ENCODE measurements at places on chromosomes 13 and 19. TPM values are rescaled to one million over a fixed set of nuclear protein-coding genes. Genes with fewer than 3 reads are reported as not detected.

- peaks cover 60% of the 10 kb centered on the region for H3K36me3 ChIP-seq
- no peak overlapping the region for H3K27ac ChIP-seq
- H3K4me1 ChIP-seq, result no peaks in the 10 kb centered on the region
These were observed 14.1 kb upstream of the ZFP14 start for GRCh38 chr19:36392916-36393673.

GRCh38 chr13:40518481-40518882, 148.0 kb downstream of the FOXO1 start:
- H3K27me3 ChIP-seq, result no peaks in the 10 kb centered on the region
- DNase-seq, result no peak
- H3K4me1 ChIP-seq, result peaks cover 5% of the 10 kb centered on the region
- H3K27ac ChIP-seq, result no peak overlapping the region

- H3K27me3 ChIP-seq, result peaks cover 14% of the 10 kb centered on the region
- no peak overlapping the region for H3K4me3 ChIP-seq
- no peak for DNase-seq
- no peak overlapping the region for H3K27ac ChIP-seq
- H3K4me1 ChIP-seq, result no peaks in the 10 kb centered on the region
These were observed 547.0 kb upstream of the GPC6 start for GRCh38 chr13:92679602-92680001.

GRCh38 chr19:1041835-1042685, 2.2 kb downstream of the ABCA7 start:
- peaks cover 9% of the 10 kb centered on the region for H3K36me3 ChIP-seq
- H3K4me3 ChIP-seq, result no peak overlapping the region
- peaks cover 42% of the 10 kb centered on the region for H3K4me1 ChIP-seq
- DNase-seq, result no peak

DNA sequence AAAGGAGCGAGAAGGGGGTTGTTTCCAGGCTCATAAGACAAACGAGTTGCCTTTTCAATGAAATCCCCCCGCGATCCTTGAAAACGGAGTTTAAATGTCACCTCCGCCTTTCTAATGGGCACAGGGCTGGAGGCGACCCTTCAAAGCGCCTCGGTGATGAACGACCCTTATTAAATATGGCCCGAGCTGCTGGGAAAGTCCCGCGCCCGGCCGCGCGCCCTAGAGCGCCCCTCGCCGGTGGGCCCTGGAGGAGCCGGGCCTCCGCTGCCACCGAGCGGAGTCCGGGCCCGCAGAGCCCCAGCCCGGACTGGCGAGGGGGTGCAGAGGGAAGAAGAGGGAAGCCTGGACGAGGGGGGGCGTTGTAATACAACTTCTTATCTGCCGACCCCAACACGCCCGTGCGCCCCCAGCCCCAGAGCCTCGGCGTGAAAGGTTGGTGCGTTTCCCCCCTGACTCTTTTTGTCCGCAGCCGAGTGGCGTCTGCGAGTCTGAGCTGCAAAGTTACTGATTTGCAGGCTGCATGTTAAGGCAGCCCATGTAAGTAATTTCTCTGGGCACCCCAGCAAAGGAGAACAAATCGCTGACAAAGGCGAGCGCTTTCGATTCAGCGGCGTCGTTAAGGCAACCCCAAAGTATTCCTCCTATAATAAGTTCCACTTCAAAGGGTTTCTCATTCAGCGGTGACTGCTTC, 11.9 kb downstream of the ZIC5 start:
- peaks cover 5% of the 10 kb centered on the region for H3K36me3 ChIP-seq
- peaks cover 26% of the 10 kb centered on the region for H3K27me3 ChIP-seq
- no peak overlapping the region for H3K27ac ChIP-seq
- peaks cover 16% of the 10 kb centered on the region for H3K4me1 ChIP-seq
- DNase-seq, result no peak
- peak overlapping the region; percentile 77 for H3K4me3 ChIP-seq

DNA sequence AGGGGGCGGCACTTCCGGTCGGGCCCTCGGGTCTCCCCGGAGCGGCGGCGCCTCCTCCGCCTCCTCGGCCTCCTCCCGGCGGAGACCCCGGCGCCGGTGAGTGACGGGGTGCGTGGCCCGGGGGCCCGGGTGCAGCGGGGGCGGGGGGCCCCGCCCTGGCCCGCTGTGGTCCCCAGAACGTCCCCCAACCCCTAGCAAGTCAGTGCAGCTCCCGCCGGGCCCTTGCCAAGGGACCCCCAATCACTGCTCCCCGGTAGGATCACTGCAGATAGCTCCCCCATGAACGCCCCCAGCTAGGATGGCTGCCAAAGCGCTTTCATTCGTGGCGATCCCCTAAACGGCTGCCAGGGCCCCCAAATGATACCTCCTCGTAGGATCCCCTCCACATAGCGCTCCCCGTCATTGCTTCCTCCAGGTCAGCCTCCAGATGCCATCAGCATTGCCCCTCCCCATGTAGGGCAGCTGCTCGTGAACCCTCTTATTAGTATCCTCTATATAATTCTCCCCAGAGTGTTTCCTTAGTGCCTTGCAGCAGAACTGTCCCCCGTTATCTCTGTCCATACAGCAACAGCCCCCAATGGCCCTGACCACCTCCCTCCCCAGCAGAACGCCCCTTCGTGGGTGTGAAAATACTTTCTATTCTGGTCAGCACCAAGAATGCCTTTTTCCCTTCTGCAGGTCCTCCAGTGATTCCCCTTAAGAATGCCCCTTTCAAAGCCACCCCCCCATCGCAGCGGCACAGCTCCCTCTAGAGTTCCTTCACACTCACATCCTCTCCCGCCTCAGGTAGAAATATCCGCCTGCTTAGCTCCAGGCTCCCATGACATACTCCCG, at the start of gene ZNF865:
Gene ZNF865, plus strand, starts transcription at position 11 of the 834 bp plus-strand sequence. CDS start 7,972 bp downstream, outside the sequence.
- peaks cover 13% of the 10 kb centered on the region for H3K36me3 ChIP-seq
- H3K4me1 ChIP-seq, result peaks cover 40% of the 10 kb centered on the region
- H3K4me3 ChIP-seq, result peak within 1 kb of the TSS; percentile 88
- H3K27ac ChIP-seq, result peak within 1 kb of the TSS; percentile 98
- no peaks in the 10 kb centered on the region for H3K27me3 ChIP-seq
- DNase-seq, result no peak

- H3K4me1 ChIP-seq, result no peaks in the 10 kb centered on the region
- H3K36me3 ChIP-seq, result peaks cover 3% of the 10 kb centered on the region
- H3K27ac ChIP-seq, result no peak overlapping the region
- H3K27me3 ChIP-seq, result no peaks in the 10 kb centered on the region
- no peak overlapping the region for H3K4me3 ChIP-seq
- no peak for DNase-seq
These were observed 3.0 kb upstream of the HIPK4 start for GRCh38 chr19:40392894-40393517.

DNA sequence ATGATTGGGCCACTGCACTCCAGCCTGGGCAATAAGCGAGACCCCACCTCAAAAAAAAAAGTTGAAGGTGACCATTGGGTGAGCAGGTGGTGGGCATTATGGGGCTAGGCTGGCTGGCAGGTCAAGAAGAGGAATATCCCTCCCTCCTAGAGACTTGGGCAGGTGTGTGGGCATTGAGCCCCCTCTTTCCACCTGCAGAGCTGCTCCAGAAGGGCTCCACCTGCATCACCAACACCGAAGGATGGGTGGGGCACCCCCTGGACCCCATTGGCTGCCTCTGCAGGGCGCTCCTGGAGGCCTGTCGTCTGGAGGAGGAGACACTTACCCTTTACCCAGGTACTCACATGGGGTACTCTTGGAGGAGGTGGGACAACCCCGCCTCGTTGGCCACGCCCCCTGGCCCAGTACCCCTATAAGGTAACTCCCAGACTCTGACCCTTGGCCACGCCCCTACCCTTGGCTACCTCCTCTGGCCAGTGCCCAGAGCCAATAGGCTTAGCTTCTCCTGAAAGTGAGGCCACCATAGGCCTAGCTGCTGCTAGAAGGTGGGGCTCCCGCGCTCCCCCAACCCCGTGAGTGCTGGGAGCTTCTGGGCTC, 21.9 kb downstream of the ZSWIM4 start:
- H3K27ac ChIP-seq, result no peak overlapping the region
- H3K4me3 ChIP-seq, result no peak overlapping the region
- H3K36me3 ChIP-seq, result peaks cover 10% of the 10 kb centered on the region
- DNase-seq, result peak; percentile 94
- H3K4me1 ChIP-seq, result peaks cover 1% of the 10 kb centered on the region
- H3K27me3 ChIP-seq, result no peaks in the 10 kb centered on the region

GRCh38 chr19:49807904-49808675, 5.0 kb downstream of the FUZ start:
- peak overlapping the region; percentile 86 for H3K4me3 ChIP-seq
- H3K27me3 ChIP-seq, result no peaks in the 10 kb centered on the region
- peak overlapping the region; percentile 83 for H3K27ac ChIP-seq
- DNase-seq, result no peak

GRCh38 chr19:41994994-41995958, 1.2 kb upstream of the ATP1A3 start:
- peaks cover 12% of the 10 kb centered on the region for H3K4me1 ChIP-seq
- H3K27me3 ChIP-seq, result peaks cover 57% of the 10 kb centered on the region
- H3K4me3 ChIP-seq, result no peak overlapping the region
- DNase-seq, result no peak
- H3K36me3 ChIP-seq, result no peaks in the 10 kb centered on the region

GRCh38 chr13:24119626-24120508, 40.7 kb upstream of the SPATA13 start:
- H3K36me3 ChIP-seq, result peaks cover 2% of the 10 kb centered on the region
- H3K4me1 ChIP-seq, result no peaks in the 10 kb centered on the region
- no peak for DNase-seq
- no peak overlapping the region for H3K27ac ChIP-seq
- no peak overlapping the region for H3K4me3 ChIP-seq

DNA sequence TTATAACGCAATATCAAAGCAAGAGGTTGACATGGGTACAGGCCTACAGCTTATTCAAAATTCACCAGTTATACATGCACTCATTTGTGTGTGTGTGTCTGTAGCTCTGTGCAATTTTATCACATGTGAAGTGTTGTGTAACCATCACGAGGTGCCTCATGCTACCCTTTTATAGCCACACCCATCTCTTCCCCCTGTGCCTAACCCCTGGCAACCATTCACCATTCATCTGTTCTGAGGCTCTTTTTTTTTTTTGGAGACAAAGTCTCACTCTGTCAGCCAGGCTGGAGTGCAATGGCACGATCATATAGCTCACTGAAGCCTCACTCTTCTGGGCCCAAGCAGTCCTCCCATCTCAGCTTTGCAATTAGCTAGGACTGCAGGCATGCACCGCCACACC, 78.4 kb downstream of the DPF1 start:
- no peaks in the 10 kb centered on the region for H3K4me1 ChIP-seq
- no peaks in the 10 kb centered on the region for H3K27me3 ChIP-seq
- DNase-seq, result no peak
- H3K36me3 ChIP-seq, result peaks cover 6% of the 10 kb centered on the region
- H3K4me3 ChIP-seq, result no peak overlapping the region

- H3K4me1 ChIP-seq, result no peaks in the 10 kb centered on the region
- H3K36me3 ChIP-seq, result no peaks in the 10 kb centered on the region
- H3K4me3 ChIP-seq, result no peak overlapping the region
- H3K27me3 ChIP-seq, result no peaks in the 10 kb centered on the region
These were observed 639.0 kb upstream of the PRR20A start for GRCh38 chr13:56501750-56502149.

RETN gene
- total RNA-seq, result not detected

TUBA3C gene
- not detected for total RNA-seq

FFAR1 gene
- total RNA-seq, result not detected

C13orf42 gene
- not detected for total RNA-seq

TNFRSF19 gene
- total RNA-seq, result 1.2 TPM

ZNF154 gene
- total RNA-seq, result 15.7 TPM

CEACAM19 gene
- total RNA-seq, result 6.5 TPM

RFXANK gene
- 66.5 TPM for total RNA-seq

CCDC8 gene
- total RNA-seq, result 53.2 TPM

HIPK4 gene
- total RNA-seq, result 0.53 TPM

SH2D3A gene
- 0.52 TPM for total RNA-seq

FCHO1 gene
- total RNA-seq, result 0.49 TPM
